Endodermal cell (in vitro differentiated cells): ENCODE measurements at places on chromosomes 13 and 19. TPM values are rescaled to one million over a fixed set of nuclear protein-coding genes. Genes with fewer than 3 reads are reported as not detected.

DNA sequence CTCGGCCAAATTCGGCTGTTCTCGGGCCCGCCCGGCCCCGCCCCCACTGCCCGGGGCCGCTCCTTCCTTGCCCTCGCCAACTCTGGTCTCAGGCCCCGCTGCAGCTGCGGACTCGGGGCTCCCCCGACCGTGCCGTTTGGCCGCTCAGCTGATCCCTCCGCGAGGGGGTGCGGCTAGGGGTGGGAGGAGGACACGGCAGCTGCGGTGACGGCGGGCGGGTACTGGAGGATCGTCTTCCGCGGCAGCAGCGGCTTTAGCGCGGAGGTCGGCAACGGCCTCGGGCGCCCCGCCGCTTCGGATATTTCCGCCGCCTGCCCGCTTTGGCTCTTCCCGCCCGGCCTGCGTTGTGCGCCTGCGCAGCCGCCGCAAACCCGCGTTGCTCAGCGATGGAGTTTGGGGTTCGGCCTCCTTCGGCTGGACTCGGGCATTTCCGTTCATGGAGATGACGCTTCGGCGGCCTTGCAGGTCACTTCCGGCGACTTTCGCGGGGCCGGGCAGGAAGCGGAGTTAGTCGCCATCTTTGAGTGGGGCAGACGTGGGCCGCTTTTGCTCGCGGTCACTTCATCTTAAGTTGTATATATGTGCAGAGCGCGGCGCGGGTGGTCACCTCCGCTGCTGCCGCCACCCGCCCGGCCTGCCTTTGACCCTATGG is 338 bp upstream of the UBE2M start:
- peaks cover 21% of the 10 kb centered on the region for H3K36me3 ChIP-seq
- H3K4me3 ChIP-seq = peak overlapping the region; percentile 98
- peak; percentile 100 for DNase-seq
- peak overlapping the region; percentile 99 for H3K27ac ChIP-seq
- no peaks in the 10 kb centered on the region for H3K4me1 ChIP-seq

DNA sequence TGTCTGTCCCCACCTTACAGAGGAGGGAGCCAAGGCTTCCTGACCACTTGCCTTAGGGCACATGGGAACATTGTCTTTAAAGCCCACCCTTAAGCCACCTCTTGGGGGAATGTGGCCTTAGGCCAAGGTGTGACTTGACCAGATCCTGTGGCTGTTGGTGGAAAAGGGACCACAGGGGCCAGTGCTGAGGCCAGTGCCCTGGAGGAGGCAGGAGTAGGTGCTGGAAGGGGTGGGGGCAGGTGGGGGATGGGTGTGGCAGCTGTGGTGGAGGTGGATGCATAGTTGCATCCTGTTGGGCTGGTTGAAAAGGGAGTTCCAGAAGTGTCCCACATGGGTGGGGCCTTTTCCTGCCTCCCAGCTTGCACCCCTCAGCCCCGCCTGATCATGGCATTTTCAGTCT is 44.8 kb downstream of the DNM2 start:
- no peaks in the 10 kb centered on the region for H3K4me1 ChIP-seq
- no peak for DNase-seq
- no peaks in the 10 kb centered on the region for H3K27me3 ChIP-seq
- no peak overlapping the region for H3K4me3 ChIP-seq
- H3K27ac ChIP-seq = no peak overlapping the region

DNA sequence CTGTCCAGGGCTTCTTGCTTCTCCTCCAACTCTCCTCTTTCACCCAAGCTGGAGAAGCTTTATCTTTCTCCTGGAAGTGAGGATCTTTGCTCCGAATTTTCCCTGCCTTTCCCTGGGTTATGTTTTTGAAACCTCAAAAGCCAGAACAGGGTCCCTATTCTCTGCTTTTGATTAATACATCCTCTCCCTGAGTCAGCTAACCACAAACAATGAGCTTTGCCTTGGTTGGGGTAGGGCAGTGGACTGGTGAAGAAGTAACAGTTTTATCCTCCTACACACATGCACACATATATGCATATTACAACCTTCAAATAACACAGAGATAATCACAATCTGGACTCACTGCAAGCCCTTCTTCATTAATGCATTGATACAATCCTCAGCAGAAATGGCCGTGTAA is 44.6 kb downstream of the DLEU7 start:
- no peak for DNase-seq
- no peak overlapping the region for H3K4me3 ChIP-seq
- H3K4me1 ChIP-seq = no peaks in the 10 kb centered on the region
- no peaks in the 10 kb centered on the region for H3K36me3 ChIP-seq
- no peak overlapping the region for H3K27ac ChIP-seq

DNA sequence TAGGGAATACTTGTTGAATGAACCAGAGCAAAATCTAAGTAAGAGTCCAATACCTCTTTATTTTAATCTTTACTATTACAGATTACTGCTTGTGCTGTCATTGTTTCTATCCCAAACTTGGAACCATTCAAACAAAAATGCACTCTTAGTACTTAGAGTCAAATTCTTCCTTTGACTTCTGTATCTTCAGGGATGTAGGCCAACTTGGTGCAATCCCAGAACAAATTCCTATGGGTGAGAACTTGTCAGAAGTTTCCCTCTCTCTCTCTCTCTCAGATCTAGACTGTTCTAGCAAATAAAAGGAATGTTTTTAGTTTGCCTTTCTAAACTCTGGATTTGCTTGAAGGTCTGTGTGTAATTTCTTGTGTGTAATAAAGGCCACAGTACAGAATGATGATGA is 329.0 kb upstream of the TMTC4 start:
- no peaks in the 10 kb centered on the region for H3K27me3 ChIP-seq
- no peak for DNase-seq
- H3K4me1 ChIP-seq = no peaks in the 10 kb centered on the region
- no peak overlapping the region for H3K4me3 ChIP-seq
- no peak overlapping the region for H3K27ac ChIP-seq
- H3K36me3 ChIP-seq = no peaks in the 10 kb centered on the region

DNA sequence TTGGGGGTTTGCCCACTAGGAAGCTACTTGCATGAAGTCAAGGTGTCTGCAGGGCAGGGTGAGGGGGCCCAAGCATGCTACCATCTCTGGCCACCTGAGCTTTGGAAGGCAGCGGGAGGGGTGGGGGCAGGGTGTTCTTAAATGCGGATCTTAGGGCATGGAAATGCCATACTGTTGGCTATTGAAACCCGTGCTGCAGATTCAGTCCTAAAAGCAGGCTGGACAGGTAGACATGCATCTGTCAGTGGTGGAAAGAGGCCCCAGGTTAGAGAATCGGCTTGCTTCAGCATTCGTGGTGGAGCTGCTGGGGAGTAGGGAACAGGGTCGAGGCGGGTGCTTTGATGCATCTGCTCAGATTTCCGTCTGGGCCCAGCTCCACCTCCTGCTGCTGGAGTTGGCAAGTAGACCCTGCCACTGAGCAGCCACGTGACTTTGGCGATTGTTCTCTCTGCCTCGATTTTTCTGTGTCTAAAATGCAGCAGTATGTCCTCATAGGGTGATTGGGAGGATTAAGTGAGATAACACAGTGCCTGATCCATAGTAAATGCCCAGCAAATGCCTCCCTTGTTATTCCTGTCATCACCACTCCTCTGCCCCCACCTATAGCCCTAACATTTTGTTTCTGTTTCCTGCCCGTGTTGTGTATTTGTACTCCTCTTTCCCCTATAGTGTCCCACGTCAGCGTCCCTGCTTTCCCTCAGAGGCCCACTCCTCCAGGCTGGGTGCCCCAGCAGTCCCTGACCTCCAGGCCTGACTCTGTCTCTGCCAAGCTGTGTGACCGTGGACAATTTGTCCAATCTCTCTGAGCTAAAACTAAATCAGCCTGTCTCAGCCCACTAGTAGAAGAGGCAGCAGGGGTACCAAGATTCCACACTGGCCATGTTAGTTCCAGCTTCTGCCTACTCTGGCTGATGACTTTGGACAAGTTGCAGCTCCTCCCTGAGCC is 5.8 kb downstream of the PPP1R37 start:
- peak overlapping the region; percentile 19 for H3K27ac ChIP-seq
- H3K4me1 ChIP-seq = peaks cover 19% of the 10 kb centered on the region
- DNase-seq = peak; percentile 46
- no peak overlapping the region for H3K4me3 ChIP-seq
- peaks cover 46% of the 10 kb centered on the region for H3K27me3 ChIP-seq
- peaks cover 20% of the 10 kb centered on the region for H3K36me3 ChIP-seq

DNA sequence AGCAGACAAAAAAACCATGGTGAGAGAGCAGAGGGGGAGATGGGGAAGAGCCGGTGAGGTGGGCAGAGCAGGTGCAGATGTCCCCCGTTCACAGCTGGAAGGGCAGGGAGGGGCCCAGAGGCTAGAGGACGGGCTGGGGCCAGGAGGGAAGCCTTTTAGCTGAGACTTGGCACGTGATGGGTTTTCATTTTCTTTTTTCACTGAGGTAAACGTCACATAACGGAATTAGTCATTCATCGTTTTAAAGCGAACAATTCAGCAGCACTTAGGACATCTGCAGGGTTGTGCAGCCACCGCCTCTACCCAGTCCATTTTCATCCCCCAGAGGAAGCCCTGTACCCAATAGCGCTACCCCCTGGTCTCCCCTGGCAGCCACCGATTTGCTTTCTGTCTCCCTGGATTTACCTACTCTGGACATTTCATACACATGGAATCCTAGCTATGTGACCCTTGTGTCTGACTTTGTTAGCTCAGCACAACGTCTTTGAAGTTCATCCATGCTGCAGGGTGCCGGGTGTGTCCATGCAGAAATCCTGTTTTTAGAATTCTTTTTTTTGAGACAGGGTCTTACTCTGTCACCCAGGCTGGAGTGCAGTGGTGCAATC is 16.0 kb upstream of the EMC10 start:
- no peaks in the 10 kb centered on the region for H3K4me1 ChIP-seq
- no peak overlapping the region for H3K4me3 ChIP-seq
- no peak overlapping the region for H3K27ac ChIP-seq
- DNase-seq = no peak

DNA sequence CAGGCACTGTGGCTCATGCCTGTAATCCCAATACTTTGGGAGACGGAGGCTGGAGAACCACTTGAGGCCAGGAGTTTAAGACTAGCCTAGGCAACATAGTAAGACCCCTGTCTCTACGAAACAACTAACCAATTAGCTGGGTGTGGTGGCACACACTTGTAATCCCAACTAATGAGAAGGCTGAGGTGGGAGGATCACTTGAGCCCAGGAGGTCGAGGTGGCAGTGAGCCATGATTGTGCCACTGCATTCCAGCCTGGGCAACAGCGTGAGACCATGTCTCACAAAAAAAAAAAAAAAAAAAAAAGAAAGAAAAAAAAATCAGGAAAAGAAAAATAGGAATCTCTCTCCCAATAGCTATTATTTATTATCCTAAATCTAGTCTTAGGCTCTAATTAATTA is 56.8 kb upstream of the UBAC2 start:
- no peak overlapping the region for H3K4me3 ChIP-seq
- H3K27ac ChIP-seq = no peak overlapping the region
- DNase-seq = no peak
- no peaks in the 10 kb centered on the region for H3K4me1 ChIP-seq
- H3K36me3 ChIP-seq = no peaks in the 10 kb centered on the region

- H3K27me3 ChIP-seq = no peaks in the 10 kb centered on the region
- DNase-seq = peak; percentile 86
- H3K4me1 ChIP-seq = no peaks in the 10 kb centered on the region
- H3K27ac ChIP-seq = no peak overlapping the region
- no peak overlapping the region for H3K4me3 ChIP-seq
Observed at GRCh38 chr13:39263033-39263432, 224.8 kb downstream of the NHLRC3 start.

- DNase-seq = no peak
- H3K27ac ChIP-seq = no peak overlapping the region
- no peaks in the 10 kb centered on the region for H3K4me1 ChIP-seq
- H3K36me3 ChIP-seq = no peaks in the 10 kb centered on the region
- no peak overlapping the region for H3K4me3 ChIP-seq
- no peaks in the 10 kb centered on the region for H3K27me3 ChIP-seq
Observed at GRCh38 chr19:55336101-55336500, 3.6 kb upstream of the KMT5C start.

DNA sequence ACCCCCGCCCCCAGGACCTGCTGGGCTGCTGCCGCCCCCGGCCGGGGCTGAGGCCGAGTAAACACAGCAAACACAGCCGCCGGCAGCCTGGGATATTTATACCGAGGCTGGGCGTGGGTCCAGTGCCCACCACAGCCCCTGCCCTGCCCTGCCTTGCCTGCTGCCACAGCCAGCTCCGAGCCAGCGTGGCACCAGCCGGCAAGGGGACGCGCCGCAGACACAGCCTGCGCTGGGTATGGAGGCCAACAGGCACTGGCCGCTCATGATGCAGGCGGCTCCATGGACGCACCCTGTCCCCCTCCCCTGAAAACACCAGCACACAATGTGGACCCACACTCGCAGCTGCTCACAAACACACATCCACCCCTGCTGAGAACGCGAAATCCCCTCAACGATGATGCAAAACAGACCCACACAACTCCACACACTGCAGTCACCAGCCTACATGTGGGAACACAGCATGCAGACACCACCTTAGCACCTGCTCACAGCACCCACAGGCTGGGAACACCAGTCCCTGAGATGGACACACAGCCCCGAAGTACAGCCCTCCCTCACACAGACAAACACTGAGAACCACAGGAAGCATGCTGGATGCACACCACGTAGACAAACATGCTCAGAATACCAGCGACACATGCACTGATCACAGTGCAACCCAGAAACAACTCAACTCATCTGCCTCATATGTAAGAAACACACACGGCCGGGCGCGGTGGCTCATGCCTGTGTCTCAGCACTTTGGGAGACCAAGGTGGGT is 16.2 kb downstream of the CCDC97 start:
- H3K4me1 ChIP-seq = peaks cover 20% of the 10 kb centered on the region
- H3K4me3 ChIP-seq = peak overlapping the region; percentile 69
- no peaks in the 10 kb centered on the region for H3K27me3 ChIP-seq
- peak overlapping the region; percentile 83 for H3K27ac ChIP-seq

GRCh38 chr13:95300625-95301182 is 547 bp downstream of the ABCC4 start:
- H3K27ac ChIP-seq = no peak overlapping the region
- peaks cover 10% of the 10 kb centered on the region for H3K36me3 ChIP-seq
- H3K4me1 ChIP-seq = peaks cover 5% of the 10 kb centered on the region
- peak; percentile 73 for DNase-seq
- peak overlapping the region; percentile 85 for H3K4me3 ChIP-seq

DNA sequence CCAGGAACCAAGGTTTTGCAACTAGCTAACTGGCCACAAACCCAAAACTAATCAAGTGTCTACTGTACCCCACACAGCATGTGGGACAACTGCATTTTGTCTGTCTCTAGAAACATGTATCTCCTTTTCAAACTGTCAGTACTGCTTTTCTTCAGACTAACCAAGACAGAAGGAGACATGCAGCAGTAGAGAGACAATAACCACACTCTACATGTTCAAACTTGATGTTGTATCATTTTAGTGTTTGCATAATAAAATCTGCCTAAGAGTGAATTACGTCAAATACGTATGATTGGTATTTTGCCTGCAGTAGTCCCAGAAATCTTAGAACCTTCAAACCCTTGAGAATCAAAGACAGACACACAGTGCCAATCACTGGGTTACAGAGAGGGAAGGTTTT is 22.0 kb upstream of the FREM2 start:
- H3K4me3 ChIP-seq = no peak overlapping the region
- no peaks in the 10 kb centered on the region for H3K4me1 ChIP-seq
- no peaks in the 10 kb centered on the region for H3K36me3 ChIP-seq
- no peaks in the 10 kb centered on the region for H3K27me3 ChIP-seq
- DNase-seq = no peak

- peaks cover 14% of the 10 kb centered on the region for H3K4me1 ChIP-seq
- H3K27me3 ChIP-seq = no peaks in the 10 kb centered on the region
- no peak for DNase-seq
Observed at GRCh38 chr19:35438527-35438926, 9.5 kb upstream of the FFAR2 start.

Gene ETV2
- total RNA-seq = 1.2 and 1.6 TPM in 2 replicates

Gene CYP4F12
- not detected in 2 replicates for total RNA-seq

Gene TMEM38A
- total RNA-seq = 6.6 to 9.2 TPM (median 6.8 TPM) in 3 replicates

Gene KLK6
- 0.47 and 0.86 TPM in 2 replicates for total RNA-seq

Gene CEACAM1
- total RNA-seq = 1.4 and 1.5 TPM in 2 replicates

Gene KLK12
- not detected in 3 replicates for total RNA-seq

Gene URAD
- total RNA-seq = not detected in 3 replicates

Gene C19orf67
- total RNA-seq = 0.47 and 1.1 TPM in 2 replicates
